Stimulated activated naive CD8-positive, alpha-beta T cell treated with anti-CD3 and anti-CD28 coated beads, Interleukin-15, Interleukin-2, amounts not matched to agents 100 U/mL and 50 U/mL, for 24 hours (primary cell): ENCODE measurements at places on chromosomes 12 and 14.

GRCh38 chr14:92760524-92760805 is 12.0 kb upstream of the LGMN start:
- DNase-seq, result no peak

DNA sequence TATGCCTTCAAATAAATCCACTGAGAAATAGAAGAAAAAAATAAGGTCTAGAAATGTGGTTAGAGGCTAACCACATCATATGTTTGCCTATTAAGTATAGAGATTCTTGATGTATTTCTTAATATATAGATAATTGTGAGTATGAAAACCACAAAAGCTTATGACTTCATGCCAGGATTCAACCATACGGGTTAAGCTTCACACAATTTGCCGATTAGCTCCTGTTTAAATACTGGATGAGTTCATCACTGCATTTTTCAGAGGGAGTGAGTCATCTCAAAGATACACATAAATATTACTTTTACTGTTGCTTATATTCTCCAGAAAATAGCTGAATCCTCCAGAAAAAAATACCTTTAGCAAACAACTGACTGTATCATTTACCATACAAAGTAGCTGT is 79.6 kb downstream of the RPL10L start:
- DNase-seq, result no peak

GRCh38 chr12:67625004-67625403 is 23.5 kb upstream of the DYRK2 start:
- DNase-seq, result no peak

DNA sequence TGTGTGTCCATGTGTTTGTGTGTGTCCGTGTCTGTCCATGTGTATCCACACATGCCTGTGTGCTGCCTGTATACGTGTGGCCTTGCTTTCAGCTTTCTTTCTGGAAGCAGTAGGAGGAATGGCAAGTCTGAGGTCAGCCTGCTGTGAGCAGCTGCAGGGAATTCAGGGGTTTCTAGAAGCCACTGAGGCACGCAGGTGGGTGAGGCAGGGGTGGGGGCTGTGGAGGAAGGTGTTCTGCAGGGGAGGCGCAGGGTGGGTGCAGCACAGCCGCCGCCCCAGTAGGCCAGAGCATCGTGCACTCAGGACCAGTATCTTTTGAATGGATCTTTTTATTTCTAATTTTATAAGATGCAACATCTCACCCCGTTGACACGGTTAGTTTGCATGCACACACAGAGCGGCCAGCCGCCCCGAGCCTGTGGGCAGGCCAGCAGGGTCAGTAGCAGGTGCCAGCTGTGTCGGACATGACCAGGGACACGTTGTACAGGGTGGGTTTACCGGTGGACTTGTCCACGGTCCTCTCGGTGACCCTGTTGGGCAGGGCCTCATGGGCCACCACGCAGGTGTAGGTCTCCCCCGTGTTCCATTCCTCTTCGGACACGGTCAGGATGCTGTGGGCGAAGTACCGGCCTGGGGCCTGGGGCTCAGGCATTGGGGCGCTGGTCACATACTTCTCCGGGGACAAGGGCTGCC is 327.7 kb downstream of the TMEM121 start:
- no peak for DNase-seq

GRCh38 chr14:105087963-105088811 is 23.0 kb upstream of the GPR132 start:
- DNase-seq, result no peak

GRCh38 chr14:97298331-97298730 is 501.1 kb downstream of the VRK1 start:
- DNase-seq, result peak; percentile 17

DNA sequence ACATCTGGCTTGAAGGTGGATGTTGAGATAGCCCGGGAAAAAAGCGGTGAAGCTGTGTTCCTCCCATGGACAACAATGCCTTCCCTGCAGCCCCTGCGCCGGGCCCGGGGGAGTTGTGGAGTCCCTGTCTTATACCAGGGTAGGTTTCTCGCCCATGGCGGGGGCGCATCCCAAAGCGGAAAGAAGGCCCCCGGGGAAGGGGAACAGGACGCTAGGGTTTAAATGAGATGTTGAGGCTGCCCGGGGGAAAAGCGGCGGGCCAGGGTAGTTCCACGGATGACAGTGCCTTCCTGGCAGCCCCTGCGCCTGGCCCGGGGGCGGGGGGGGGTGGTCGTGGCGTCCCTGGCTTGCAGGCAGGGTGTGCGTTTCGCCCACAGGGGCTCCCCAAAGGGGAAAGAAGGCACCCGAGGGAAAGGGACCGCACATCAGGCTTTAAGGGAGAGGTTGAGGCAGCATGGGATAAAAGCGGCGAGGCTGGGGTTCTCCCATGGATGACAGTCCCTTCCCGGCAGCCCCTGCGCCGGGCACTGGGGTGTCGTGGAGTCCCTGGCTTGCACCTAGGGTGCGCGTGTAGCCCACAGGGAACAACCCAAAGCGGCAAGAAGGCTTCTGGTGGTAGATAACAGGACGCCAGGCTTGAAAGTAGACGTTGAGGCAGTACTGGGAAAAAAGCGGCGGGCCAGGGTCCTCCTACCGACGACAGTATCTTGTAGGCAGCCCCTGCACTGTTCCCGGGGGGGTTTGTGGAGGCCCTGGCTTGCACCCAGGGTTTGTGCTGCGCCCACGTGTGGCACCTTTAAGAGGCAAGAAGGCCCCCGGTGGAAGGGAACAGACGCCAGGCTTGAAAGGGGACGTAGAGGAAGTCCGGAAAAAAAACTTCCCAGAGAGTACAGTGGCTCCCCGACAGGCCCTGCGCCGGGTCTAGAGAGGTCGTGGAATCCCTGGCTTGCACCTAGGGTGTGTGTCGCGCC is 160.8 kb upstream of the ALG10B start:
- no peak for DNase-seq

DNA sequence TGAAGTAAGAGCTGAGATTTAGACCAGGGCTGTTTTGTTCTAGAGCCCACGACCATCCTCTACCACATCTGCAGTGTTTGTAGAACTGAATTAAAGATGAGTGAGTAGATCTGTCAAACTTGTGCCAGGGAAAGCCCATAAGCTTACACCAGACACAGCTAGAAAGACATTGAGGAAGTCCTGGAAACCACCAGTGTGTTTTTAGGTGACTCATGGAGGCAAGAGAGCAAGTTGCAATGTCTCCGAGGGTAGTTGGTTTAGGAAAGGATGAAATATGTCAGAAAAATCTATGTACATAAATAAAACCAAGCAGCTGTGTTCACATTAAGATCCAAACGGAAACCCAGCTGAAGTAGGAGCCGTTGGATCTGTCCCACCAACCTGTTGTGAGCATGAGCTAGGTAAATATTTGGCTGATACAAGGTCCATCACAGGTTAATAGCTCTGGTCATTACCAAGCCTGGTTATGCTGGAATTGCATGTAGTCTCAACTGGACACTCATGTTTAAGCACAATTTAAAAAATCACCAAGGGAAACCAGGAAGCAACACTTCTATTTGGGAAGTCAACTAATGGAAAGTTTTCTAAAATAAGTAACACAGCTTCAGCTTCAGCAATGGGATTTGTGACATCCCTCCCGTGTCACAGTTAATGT is 49.9 kb upstream of the PLEKHG3 start:
- no peak for DNase-seq

- DNase-seq, result no peak
These were observed at the start of gene SLCO1C1 for GRCh38 chr12:20695232-20695631. SLCO1C1 (plus strand) TSS chr12:20695332; CDS start chr12:20699577, 4,245 bp downstream.

- no peak for DNase-seq
These were observed 20.7 kb upstream of the TEX22 start for GRCh38 chr14:105377555-105378182.

- DNase-seq, result no peak
These were observed 97.5 kb upstream of the NEDD1 start for GRCh38 chr12:96809522-96809921.

GRCh38 chr12:74365178-74365964 is 172.3 kb upstream of the ATXN7L3B start:
- peak; percentile 9 for DNase-seq

DNA sequence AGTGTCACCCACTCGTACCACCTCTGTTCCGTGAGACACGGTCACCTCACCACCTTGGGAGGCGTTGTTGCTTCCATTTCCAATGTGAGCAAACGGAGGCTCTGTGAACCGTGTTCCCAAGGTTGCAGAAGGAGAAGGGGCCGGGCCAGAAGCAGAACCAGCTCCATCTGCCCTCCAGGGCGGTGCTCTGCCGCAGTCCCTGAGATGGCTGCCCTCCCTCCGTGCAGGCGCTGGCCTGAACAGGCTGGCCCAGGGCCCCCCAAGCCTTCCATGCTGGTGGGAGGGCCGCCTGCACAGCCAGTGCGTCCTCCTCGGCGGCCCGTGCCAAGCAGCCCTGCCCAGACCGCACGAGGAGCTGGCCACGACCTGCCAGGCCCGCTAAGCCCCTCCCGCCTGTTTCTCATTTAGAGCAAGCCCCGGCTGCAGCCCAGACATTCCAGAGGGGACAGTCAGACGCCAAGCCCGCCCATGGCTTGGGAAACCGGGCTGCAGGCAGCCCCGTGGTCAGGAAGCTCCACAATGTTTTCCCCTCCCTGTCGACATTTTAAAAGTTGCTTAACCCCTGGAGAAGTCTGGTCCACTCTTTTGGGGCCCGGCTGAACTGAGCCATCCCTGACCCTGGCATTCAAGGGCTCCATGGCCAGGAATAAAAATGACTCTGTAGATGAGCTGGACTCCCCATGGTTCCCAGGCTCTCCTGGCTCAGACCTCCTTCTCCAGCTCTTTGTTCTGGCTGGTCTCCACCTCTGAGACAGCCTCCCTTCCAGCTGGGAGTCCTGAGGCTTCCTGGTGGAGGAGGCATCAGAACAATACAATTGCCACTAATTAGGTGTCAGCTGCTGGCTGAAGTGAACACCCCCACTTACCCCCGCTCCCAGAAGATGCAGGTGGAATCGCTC is 236.0 kb downstream of the BCL11B start:
- no peak for DNase-seq

DNA sequence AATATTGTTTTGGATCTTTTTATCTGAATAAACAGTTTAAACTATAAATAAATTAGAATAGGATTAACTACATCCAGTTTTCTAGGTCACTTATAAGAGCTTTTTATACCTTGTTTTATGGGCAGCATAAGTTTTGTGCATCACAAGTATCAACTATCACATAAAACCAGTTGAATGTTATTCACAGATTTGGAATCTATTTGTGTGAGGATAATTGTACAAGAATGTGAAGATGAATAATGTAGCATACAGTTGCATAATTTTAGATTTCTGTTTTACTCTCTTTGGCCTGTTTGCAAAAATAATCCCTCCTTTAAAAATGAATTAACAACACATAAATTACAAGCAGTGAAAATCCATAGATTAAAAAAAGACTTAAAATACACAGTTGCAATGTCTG is 88.8 kb downstream of the SCFD1 start:
- no peak for DNase-seq

DNA sequence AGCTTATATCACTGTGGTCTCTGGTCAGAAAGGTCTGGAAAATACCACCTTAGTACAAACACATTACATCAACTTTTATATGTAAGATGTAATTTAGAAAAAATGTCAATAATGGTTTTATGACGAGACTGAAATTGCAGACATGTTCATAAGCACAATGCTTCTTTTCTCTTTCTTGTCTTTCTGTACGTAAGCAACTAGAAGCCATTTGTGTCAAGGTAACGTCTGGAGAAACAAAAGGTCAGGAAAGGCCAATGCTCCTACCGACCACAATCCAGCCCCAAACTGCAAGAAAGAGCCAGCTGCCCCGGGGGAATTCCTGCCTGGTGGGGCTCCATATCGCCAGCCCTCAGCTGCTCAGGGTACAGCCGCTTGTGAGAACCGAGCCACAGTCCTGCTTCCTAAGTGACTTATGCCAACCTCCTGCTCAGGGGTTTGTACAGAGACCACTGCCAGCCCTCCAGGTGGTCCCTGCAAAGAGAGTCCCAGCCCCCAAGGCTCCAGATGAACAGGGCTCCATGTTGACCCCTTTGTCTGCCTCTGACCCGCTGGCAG is 6.3 kb downstream of the ZNF839 start:
- no peak for DNase-seq

DNA sequence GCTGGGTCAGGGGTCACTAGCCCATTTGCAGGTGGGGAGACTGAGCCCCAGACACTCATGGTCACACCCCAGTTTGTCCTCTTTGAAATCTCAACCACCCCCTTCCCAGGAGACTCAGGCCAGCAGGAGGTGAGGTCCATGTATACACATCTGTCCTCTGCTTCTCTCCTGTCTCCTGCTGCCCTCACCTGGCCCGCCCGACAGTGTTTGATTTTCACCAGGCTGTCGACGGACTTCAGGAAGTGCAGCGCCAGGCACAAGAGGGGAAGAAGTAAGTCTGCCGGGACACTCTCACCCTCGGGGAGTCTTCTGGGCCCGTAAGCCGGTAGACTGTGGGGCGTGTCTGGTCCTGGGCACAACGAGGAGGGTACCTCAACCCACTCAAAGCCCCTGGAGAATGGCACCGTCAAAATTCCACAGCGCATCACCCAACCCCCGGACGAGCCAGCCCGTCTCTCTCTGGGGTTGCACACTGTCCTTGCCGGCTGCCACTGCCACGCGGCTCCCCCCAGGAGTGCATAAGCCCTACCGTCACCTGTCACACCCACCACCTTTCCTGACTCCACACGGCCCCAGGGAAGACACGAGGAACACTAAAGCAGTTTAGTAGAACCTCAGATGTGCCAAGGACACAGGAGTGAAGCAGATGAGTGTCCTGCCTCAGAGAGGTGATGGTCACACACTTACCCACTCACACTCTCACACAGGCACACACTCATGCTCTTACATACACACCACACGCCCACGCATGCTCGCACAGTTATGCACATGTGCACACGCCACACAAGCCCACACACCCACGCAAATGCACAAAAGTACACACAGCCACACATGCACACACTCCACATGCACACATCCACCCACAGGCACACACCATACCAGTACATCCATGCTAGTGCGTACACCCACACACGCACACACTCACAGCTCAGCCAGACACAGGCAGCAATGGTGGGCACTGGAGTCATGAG is 13.1 kb upstream of the SIVA1 start:
- no peak for DNase-seq

DNA sequence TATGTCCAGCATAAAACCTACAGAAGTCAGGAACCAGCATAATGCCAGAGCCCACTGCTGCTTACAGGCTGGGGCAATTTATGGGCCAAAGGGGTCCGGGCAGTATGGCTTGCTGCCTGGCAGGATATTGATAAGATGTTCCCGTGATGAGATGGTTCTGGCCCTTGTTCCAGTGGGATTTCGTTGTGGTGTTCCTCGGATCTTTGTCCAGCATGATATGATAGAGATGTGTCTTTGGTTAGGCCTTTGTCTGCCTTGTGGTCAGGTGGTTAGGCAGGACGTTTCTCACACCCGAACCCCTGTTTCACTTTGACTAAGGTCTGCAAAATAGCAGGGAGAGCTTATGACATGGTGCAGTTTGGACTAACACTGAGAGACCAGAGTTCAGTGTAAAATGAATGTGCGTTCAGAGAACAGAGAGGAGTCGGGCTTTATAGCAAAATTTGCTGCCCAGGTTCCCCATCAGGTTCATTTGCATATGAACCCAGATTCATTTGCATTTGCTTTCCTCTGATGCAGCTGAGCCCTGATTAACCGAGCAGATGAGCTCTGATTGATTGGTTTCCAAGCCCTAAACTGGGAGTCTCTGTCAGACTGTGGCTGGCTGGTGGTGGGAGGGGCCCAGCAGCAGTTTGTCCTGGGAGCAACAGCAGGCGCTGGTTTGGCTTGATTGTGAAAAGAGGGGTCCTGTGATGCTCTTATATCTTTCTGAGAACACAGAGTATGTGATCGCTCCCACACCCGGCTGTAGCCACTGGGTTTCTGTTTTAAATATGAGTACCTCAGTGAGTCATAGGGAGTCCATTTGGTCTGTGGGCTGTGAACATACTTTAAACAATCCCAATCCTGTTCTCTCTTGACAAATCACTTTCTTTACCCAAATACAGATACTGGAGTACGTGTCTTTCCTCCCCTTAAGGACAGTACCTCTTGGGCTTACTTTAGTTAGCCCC is 156.3 kb upstream of the PZP start:
- peak; percentile 33 for DNase-seq
